ENCODE measurements at places on chromosomes 4 and X. TPM values are rescaled to one million over a fixed set of nuclear protein-coding genes. Genes with fewer than 3 reads are reported as not detected.

The SYNPO2 gene
- total RNA-seq: 0.96 TPM

The CYBB gene
- 0.10 TPM for total RNA-seq

The MAGEA2B gene
- total RNA-seq: not detected

The CDX4 gene
- not detected for total RNA-seq

The SUPT20HL1 gene
- not detected for total RNA-seq

The FGF13 gene
- total RNA-seq: not detected

The EFHC2 gene
- total RNA-seq: 0.25 TPM
